ENCODE measurements at places on chromosomes 3 and 15.

- DNase-seq = no peak
These were observed 34.6 kb downstream of the FMN1 start for GRCh38 chr15:33159726-33160453.

DNA sequence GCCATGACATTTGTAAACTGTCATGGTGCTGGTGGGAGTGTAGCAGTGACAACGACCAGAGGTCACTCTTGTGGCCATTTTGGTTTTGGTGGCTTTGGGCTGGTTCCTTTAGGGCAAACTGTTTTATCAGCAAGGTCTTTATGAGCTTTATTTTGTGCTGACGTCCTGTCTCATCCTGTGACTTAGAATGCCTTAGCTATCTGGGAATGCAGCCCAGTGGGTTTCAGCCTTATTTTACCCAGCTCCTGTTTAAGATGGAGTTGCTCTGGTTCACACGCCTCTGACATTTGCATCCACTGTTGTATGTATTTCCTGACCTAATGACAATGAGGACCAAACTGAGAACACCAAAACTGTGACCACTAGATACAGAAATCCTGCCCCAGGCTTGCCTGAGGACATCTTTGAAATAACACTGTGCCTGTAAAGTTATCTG is 37.6 kb downstream of the RAB8B start:
- no peak for DNase-seq

GRCh38 chr15:96073908-96074307 is 256.6 kb upstream of the NR2F2 start:
- DNase-seq = no peak

DNA sequence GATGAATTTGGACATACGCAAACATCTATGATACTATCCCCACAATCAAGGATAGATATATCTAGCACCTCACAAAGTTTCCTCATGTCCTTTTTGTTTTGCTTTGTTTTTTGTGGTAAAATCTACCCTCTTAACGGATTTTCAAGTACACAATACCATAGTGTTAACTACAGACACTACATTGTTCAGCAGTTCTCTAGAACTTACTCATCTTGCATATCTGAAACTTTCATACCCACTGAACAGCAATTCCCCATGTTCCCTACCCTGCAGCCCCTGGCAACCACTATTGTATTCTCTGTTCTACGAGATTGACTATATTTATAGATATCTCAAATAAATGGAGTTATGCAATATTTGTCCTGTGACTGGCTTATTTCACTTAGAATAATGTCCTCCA is 58.1 kb upstream of the TJP1 start:
- DNase-seq = no peak

GRCh38 chr3:180048103-180048502 is 11.4 kb upstream of the PEX5L start:
- DNase-seq = peak; percentile 6

- no peak for DNase-seq
These were observed 5.7 kb downstream of the KLHL40 start for GRCh38 chr3:42690766-42691680.

DNA sequence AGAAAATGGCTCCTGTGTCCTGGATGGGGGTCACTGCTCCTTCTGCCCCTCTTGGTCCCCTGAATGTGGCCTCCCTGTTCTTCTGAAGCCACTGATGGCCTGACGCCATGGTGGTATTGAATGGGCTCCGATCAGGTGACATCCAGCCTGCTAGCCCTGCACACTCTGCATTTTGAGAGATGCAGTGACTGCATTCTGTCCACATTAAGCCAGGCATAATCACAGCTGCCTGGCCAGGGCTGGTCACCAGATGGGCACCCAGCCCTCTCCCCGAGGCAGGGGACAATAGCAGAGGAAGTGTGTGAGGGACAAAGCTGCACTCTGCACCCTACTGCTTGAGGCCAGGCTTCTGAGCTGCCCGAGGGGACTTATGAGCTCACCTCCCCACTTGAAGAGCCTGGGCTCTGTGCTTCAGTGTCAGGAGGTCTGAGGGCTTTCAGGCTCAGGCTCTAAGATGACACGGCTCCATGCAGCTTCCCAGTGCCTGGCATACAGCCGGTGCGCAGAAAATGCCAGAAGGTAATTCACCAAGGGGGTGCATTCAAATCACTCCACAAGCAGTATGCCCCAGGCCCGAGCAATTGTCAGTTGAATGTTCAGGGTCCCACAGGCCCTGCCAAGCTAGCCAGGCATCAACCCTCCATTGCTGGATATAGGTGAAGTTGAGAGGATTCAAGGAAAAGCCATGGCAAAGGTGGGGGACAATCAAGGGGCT is 56.8 kb downstream of the WNT7A start:
- DNase-seq = no peak

- no peak for DNase-seq
These were observed 21.7 kb upstream of the ABHD10 start for GRCh38 chr3:111956995-111957734.

GRCh38 chr3:58722561-58722960 is 56.0 kb upstream of the FAM3D start:
- no peak for DNase-seq

DNA sequence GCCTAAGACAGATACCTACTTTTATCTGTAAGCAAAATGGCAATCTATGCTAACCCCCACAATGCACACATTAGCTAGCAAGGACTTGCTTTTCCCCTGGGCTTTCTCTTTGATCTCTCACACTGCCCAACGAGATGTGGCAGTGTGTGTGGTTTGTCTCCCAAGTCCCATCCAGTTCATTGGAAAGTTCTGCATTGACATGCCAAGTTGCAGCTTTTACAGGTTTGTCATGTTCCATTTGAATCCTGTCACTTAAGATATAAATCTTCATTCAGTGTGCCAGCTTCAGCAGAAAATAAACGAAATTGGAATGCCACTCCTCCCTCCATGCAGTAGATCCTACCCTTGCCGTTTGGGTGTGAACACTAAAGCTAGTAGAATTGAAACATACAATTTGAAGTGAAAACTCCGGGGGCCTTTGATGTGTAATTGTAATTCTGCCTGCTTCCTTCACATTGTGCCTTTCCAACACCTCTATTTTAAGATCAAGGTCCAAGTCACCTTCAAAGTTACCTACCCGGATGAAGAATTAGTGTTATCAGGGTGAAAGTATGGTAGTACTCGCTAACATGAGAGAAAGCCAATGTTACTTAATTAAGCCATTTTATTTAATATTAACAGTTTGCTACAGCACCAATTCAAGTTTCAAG is 130.9 kb upstream of the BHLHE40 start:
- no peak for DNase-seq

- DNase-seq = no peak
These were observed 117.3 kb upstream of the PRR20G start for GRCh38 chr3:127405010-127405598.

DNA sequence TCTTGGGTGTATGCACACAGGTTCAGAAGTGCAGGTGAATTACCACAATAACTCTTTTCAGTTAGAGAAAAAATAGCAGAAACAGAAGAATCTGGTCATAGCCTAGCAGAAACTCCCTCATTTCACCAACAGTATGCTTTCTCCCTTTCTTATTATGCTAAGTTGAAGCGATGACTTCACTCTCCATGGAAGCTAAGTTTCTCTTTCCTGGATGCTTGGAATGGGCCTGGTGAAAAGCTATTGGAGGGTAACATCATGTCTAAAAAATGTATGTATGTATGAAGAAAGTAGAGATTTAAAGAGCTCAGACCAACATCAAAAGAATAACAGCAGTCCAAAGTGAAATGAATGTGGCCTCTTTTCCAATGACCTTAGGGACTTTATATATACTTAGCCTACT is 145.5 kb downstream of the TIGIT start:
- DNase-seq = no peak

DNA sequence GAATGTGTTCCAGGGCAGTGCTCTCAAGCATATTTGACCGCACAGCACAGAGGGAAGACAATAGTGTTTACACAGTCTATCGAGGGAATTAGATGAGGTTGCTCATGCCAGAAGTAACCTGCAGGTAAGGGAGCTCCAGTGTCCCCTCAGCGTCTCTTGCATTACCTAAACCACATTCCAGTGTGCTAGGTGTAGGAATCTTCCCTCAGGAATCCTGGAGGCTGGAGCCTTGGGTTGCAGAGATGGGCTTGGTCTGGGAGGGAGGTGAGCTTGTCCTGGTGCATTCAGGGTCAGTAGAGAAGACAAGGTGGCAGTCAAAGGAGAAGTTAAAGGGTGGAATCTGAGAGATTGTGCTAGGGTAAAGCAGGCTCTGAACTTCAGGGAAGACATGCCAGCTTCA is 56.3 kb downstream of the SOX14 start:
- DNase-seq = no peak

GRCh38 chr3:6254490-6254889 is 606.4 kb upstream of the GRM7 start:
- DNase-seq = no peak

DNA sequence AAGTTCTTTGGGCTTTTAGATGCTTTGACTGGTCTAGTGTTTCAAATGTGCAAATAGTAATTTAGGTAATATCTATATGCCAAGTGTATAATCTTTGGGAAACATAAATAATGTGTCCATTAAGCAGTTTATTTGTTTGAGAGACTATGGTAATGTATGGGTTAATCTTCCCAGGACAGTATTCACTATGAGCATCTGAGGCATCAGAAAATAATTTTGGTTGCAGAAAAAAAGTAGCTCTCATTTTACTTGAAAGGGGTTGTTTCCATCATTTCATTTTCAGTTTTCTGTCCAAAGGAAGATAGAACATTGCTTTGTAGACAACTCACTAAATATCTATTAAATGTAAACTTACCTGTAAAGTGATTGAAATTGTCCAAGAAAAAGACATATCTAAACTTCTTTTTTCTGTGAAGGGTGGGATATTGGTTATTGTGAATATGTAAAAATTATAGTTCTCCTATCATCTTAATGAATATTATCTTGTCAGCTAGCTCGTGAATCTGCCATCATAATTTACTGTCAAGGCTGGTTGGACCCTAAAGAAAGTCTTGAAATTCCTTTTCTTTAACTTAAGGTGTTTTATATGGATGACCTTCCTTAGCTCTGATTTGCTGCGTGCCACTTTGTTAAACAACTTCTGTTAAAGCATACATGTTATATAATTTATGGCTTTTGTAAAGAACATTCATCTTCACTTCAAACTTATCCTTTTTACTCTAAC is 108.8 kb downstream of the EPHA3 start:
- DNase-seq = no peak

DNA sequence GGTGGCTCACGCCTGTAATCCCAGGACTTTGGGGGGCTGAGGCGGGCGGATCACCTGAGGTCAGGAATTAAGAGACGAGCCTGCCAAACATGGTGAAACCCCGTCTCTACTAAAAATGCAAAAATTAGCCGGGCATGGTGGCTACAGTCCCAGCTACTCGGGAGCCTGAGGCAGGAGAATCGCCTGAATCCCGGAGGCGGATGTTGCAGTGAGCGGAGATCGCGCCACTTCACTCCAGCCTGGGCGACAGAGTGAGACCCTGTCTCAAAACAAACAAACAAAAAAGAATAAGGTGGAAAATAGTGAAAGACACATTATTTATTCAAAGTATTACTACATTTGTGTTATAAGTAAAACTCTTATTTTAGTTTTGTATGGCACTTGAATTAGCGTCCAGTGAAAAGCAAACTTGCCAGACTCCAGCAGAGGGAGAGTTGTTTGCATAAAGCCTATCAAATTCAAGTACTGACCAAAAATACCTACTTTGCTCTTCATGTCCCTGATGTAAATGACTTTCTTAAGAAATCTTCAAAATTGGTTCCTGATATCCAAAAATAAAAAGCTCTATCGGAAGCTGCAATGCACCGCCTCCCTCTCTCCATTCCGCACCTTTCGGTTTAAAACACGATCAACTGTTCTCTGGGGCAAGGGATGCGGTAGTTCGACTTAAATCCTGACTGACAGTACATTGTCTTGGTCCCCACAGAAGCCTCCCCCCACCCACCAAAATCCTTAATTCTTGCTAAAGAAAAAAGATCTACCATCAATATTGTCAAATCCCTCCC is 1.2 kb downstream of the TRPM7 start:
- no peak for DNase-seq

GRCh38 chr3:179613807-179614206 is 9.2 kb downstream of the NDUFB5 start:
- DNase-seq = no peak

DNA sequence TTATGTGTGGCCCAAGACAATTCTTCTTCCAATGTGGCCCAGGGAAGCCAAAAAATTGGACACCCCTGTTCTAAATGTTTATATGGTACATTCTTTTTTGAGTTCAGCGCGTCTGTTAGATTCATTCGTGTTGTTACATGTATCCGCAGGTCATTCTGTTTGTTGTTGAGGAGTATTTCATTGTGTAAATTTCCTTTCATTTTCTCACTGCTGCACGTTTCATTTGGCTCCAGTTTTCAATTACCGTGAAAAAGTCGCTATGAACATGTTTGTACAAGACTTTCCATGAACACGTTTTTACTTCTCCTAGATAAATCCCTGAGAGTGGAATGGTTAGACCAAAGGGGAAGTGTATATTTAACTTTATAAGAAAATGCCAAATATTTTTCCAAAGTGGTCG is 7.5 kb upstream of the OPA1 start:
- no peak for DNase-seq

GRCh38 chr3:113163152-113163551 is 48.2 kb upstream of the BOC start:
- DNase-seq = no peak

GRCh38 chr15:28123408-28124023 is 24.4 kb upstream of the OCA2 start:
- no peak for DNase-seq

- no peak for DNase-seq
These were observed 8.1 kb upstream of the MAPK6 start for GRCh38 chr15:52010633-52011595.

DNA sequence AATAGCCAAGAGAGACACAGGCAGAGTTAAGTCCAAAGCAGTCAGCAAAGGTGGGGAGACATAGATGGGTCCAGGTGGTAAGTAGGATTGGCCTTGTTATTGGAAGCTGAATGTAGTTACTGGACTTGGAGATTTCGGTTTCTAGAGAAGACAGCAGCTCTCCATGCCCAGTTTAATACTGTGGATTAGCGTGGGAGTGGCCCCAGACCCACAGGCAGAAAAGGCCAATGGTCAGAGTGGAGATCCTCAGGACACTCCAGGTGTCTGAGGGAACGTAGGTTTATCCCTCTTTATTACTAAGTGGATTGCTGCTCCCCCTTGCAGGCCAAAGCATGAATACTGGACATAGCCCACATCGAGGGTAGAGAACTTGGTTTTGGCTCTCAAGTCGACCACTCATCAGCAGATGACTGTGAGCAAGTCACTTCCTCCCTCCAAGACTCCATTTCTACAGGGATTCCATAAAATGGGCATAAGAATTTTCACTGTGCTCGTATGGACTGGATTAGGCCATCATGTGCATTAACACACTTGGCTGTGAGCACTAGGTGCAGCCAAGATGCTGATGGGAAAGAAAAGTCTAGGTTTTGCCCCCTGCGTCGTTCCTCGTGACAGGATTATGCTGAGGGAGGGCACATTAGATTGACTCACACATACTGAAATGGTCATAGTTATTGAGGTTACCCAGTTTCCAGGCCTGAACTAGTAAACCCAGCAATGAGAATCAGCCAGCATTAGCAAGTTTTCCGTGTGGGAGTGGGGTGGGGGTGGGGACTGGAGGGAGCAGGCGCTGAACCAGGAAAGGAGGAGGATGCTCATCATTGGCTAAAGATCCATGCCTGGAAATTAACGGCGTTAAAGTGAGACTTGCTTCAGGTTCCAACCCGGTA is 225.2 kb upstream of the TPRG1 start:
- DNase-seq = no peak

GRCh38 chr3:182389071-182389815 is 404.1 kb upstream of the ATP11B start:
- DNase-seq = no peak
